ENCODE measurements at places on chromosomes 12 and 14.

GRCh38 chr12:31274520-31275300, 51.2 kb downstream of the SINHCAF start:
- no peak for DNase-seq

GRCh38 chr14:53412819-53413675, 259.9 kb upstream of the DDHD1 start:
- DNase-seq = no peak

- no peak for DNase-seq
Measured at GRCh38 chr12:6097411-6097810, 27.1 kb downstream of the VWF start.

DNA sequence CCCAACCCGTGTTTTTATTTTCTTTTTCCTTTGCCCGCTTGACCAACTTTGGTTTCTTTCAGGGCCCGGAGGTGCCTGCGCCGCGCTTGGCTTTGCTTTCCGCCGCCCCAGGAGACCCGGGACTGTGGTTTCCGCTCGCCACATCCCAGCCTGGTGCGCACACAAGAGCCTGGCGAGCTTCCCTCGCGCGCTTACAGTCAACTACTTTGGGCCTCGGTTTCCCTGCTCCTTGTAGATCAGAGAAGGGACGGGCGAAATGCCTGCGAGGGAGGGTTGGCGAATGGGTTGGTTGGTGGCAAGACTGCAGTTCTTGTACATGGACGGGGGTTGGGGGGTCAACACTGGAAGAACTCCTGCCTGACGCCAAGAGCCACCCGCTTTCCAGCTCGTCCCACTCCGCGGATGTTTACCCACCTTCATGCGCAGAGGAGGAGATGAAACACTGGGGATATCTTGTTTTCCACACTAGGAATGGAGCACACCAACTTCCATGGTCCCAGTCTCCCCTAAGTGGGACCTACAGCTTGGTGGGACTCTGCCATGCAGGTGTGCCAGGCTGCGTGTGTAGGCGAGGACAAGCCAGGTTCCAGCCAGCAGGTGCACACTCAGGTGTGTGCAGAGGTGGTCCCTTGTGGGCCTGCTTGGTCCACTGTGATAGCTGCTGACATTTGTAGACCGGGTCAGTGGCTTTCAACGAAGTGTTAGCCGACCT, 16.6 kb upstream of the TBX3 start:
- DNase-seq = no peak

GRCh38 chr14:54446161-54446693, 5.1 kb upstream of the CNIH1 start:
- no peak for DNase-seq

DNA sequence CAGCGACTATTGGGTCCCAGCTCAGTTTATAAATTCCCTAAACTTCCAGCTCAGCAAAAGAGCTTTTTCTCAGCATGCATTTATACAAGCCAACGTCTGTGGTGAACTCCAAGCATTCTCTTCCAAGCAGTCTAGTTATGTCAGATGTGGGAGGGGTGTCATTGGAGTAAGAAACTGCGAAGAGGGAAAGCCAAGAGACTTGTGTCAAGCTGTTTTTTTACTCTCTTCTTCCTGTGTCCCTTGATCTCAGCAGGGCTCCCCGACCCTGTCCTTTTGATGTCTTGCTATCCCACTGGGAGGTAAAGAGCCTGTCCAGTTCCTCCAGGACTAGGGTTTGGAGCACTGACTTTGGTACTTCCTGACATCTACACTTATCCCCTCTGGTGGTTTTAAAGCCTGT, 69.0 kb downstream of the PPM1H start:
- no peak for DNase-seq

DNA sequence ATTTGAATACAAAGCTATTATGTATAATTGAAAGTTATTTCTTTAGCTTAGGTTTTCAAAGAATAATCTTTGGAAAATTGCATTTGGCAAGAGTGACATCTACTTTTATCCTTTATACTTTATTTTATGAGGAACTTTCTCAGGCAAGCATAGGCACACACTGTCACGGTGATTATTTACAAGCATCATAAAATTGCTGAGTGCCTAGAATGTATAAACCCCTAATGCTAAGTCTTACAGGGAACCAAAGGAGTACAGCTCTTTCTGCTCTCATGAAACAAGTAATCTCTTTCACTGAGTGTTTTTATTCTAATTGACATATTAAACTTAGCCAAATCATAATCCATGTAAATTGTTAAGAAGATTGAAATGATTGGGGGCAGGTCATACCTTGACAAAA, 154.9 kb downstream of the FSCB start:
- no peak for DNase-seq

GRCh38 chr12:100868487-100868886, 73.9 kb downstream of the ANO4 start:
- no peak for DNase-seq

- DNase-seq = no peak
Measured at GRCh38 chr14:90509403-90509802, 112.6 kb downstream of the CALM1 start.

DNA sequence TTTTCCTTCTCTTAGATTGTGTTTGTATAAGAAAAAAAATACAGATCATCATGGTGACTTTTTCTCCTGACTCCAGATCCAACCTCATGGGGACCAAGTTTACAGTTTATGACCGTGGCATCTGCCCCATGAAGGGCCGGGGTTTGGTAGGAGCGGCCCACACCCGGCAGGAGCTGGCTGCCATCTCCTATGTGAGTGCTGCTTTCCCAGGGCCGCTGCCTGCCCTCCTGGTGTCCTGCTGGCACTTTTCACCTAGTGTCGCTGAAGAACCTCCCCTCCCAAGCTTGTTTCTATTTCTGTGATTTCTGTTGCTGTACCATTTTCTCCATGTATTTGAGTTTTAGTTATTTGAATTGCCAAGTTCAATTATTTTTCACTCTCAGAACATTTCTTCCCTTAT, 24.8 kb upstream of the TEAD4 start:
- no peak for DNase-seq

- no peak for DNase-seq
Measured at GRCh38 chr12:75862692-75863471, 168.7 kb downstream of the PHLDA1 start.

DNA sequence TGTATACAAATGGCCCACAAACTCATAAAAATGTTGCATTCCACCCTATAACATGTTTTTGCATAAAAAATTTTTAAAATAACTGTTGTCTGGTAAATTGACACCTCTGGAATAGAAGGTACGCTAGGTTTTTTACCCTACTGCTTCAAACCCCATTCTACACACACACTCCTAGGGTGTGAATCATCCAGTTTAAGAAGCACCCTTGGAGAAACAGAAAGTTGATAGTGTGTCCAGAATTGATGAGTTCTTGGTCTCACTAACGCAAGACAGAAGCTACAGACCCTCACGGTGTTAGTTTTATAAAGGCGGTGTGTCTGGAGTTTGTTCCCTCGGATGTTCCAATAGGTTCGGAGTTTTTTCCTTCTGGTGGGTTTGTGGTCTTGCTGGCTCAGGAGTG, 158.5 kb downstream of the KLRB1 start:
- no peak for DNase-seq

DNA sequence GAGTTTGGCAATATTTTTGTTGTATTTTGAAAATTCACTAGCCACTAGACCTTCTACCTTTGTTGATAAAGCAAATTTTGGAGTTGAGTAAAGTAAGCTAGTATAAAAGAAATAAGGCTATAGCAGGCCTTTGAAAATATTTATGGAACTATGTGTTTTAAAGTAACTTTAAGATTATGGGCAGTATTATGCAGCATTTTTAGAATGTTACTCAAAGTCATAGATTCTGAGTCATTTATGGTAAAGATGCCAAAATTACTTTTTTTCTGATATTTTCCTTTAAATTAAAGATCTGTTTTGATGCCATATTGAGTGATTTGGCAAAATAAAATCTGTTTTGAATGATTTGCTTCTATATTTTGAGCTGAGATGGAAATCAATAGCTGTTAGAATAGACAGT, 57.2 kb downstream of the SYNE2 start:
- no peak for DNase-seq

DNA sequence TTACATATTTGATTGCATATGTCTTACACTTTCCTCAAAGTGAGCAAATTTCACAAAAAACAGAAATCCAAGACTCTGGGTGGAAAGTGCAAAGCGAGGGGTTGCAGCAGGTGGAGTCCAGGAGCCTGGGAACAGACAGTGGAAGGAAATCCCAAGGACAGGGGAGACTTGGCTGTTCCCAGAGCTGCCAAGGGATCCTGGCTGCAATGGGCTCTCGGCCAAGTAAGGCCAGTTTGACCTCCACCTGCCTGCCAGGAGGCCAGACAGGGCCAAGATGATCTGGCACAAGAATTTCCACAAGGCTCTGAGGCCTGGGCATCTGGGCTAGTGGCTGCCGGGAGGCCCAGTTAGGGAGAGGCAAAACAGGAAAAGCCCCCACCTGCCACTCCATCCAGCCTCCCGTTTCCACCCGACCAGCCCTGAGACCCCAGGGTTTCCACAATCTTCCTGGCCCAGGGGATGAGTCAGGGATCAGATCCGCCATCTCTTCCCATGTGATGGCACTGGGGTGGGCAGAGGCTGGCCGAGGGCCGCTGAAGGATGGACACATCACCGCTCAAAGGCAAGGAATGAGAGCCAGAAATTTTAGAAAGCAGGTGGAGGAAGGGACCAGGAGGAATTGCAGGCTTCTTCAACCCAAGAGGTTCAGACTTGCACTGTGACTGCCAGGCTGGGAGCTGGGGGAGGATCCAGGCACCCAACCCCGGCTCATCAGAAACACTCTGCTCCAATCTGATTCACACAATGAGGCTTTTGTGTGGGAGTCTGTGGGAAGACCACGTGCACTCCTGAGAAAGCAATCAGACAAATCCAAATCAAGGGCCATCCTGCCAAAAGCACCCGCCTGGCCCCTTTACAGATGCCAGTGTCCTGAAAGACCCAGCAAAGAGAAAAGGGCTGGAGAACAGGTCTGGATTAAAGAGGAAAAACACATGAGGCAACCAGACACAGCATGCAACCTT, 16.3 kb downstream of the SCARB1 start:
- no peak for DNase-seq

DNA sequence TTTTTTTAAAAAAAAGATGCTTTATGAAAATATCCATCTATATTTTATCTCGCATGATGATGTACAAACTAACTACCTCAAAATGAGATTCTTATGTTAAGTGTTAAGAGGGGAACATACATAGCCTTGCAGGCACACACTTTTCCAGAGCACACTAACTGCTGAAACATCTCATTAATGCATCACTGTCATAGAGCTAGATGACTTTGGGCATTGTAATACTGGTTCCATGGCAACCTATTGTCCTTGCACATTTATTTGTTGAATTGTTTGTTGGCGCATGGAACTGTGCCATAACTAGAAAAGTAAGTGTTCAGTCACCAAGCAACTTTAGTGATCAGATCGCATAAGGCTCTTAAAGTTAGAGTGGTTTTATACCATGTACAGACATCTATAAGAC, 348.3 kb downstream of the GALC start:
- DNase-seq = no peak

GRCh38 chr14:96578619-96579018, 76.4 kb downstream of the PAPOLA start:
- no peak for DNase-seq

DNA sequence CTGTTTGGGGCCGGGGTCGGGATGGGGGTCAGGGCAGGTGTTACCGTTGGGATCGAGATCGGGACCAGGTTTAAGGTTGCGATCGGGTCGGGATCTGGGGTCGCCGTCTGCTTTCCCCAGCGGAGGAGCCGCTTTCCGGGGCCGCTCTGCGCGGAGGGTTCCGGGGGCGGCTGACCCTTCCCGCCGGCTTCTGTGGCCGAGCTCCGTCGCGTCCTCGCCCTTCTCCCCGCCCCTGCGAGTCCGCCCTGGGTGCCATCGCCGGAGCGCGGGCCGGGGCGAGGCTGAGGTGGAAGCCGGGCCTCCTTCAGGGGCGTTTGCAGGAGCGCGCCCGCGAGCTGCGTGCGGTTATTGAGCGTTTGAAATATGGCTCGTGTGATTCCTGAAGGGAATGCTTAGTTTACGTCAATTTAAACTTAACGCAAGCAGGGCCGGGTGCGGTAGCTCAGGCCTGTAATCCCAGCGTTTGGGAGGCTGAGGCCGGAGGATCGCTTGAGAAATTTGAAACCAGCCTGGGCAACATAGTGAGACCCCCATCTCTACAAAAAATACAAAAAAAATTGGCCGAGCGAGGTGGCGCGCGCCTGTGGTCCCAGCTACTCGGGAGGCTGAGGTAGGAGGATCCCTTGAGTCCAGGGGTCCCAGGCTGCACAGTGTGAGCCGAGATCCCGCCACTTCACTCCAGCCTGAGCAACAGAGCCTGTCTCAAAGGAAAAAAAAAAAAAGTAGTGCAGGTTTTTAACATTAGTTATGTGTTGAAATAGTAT, 620 bp downstream of the PGAM5 start:
- no peak for DNase-seq

- DNase-seq = no peak
Measured at GRCh38 chr12:108914121-108914531, 34.2 kb downstream of the DAO start.

GRCh38 chr12:68264158-68264855, 10.9 kb upstream of the IL22 start:
- no peak for DNase-seq

DNA sequence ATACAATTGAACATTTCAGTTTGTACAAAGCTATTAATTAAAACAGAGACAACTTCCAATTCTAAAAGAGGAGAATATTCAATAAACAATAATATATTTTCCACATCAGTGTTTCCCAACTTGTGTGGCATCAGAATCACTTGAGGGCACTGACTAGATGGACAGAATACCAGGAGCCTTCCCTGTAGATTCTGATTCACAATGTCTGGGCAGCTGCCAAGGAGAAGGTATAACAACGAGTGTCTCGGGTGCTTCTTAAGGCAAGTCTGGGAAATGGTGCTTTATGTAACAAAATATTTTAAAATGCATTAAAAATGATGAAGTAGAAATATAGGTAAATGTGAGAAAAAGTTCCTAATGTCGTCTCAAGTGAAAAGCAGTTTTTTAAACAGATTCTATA, 26.2 kb downstream of the GALC start:
- DNase-seq = no peak

DNA sequence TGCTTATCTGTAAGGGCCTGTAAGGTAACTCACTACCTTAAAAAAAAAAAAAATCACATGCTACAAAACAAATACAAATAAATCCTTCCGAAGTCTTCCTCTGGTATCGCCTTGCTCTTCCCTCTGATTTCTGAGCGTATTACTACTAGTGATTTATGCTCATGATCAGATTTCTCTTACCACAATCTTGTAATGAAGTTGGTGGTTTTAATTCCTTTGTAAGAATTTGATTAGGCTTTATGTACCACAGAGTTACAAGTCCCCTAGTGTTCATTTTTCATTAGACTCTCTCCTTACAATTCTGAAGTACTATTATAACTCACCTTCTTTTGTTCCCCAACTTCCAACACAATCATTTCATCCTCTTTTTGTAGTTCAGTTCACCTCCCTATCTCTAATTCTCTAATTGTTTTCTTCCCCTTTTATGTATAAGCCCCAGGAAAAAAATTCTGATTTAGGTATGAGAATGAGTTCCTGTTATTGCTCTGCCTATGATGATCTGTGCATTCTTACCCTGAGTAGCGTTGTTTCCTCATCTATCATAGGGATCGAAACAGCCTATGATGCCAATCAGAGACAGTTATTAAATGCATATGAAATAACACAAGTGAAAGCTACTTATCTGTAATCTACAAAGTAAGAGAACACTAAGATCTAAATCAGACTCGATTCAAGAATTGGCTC, 81.5 kb downstream of the EPS8 start:
- DNase-seq = no peak
